Upper lobe of left lung (tissue), 6 donors: ENCODE measurements at places on chromosomes 4 and X. TPM values are rescaled to one million over a fixed set of nuclear protein-coding genes. Genes with fewer than 3 reads are reported as not detected.

The GAGE2A gene
- not detected for total RNA-seq

The GIMD1 gene
- not detected for total RNA-seq

The PLK4 gene
- total RNA-seq, result 2.3 TPM

The TIGD2 gene
- 10.5 TPM for total RNA-seq

The DAPP1 gene
- total RNA-seq, result 11.3 TPM

- no peaks in the 10 kb centered on the region for H3K36me3 ChIP-seq
- H3K27ac ChIP-seq, result peak overlapping the region; percentile 67
- DNase-seq, result no peak
- H3K27me3 ChIP-seq, result no peaks in the 10 kb centered on the region
- H3K4me3 ChIP-seq, result peak overlapping the region; percentile 39
These were observed 1.3 kb downstream of the RHOH start for GRCh38 chr4:40197879-40198689.

GRCh38 chr4:158856852-158857251 is 88.0 kb downstream of the FNIP2 start:
- no peak overlapping the region for H3K27ac ChIP-seq
- H3K4me3 ChIP-seq, result no peak overlapping the region
- H3K27me3 ChIP-seq, result no peaks in the 10 kb centered on the region
- H3K36me3 ChIP-seq, result peaks cover 7% of the 10 kb centered on the region

DNA sequence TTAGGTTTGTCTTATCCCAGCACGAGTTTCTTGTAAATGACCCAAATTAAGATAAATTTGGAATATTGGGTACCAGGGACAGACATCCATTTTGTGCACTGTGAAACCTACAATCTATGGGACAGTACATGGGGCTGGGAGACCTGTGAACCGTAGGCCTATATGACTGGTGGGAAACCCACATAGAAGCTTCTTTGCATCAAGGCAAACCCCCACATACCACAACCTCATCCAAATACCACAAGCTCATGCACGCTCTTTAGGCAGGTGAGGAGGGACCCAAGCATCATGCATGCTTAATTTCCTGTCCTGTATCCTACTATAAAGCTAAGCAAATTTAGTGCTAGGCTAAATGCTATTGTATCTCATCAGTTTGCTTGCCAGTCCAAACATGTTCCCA is 47.8 kb downstream of the NIPAL1 start:
- DNase-seq, result no peak
- H3K27me3 ChIP-seq, result no peaks in the 10 kb centered on the region
- H3K27ac ChIP-seq, result no peak overlapping the region
- H3K36me3 ChIP-seq, result no peaks in the 10 kb centered on the region
- H3K4me1 ChIP-seq, result no peaks in the 10 kb centered on the region
- no peak overlapping the region for H3K4me3 ChIP-seq
